ENCODE measurements at places on chromosomes 5 and 9.
A peak's percentile ranks its signal among the peaks of the same experiment; 100 is the strongest.

- DNase-seq = no peak
These were observed 356.6 kb upstream of the IRX4 start for GRCh38 chr5:2239201-2239910.

DNA sequence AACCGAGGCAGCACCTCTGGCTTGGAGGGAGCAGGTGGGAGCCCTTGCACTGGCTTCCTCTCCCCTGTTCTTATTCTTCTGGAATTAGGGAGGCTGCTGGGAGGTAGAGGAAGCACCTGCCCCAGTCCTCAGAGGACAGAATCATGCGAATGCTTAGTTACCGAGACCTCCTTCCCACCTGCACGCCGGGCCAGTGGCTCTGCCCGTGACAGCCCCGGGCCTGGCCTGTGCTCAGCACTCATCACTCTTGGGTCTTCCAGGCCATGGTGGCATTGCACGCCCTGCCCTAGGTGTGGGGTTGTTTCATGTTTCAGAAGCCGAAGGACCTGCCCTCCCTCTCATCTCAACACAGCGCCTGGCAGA is 45.3 kb upstream of the NKD2 start:
- no peak for DNase-seq

GRCh38 chr9:35406183-35406959 is 83.5 kb upstream of the RUSC2 start:
- peak; percentile 52 for DNase-seq

- DNase-seq = no peak
These were observed 41.9 kb downstream of the MOCS2 start for GRCh38 chr5:53067641-53068040.

DNA sequence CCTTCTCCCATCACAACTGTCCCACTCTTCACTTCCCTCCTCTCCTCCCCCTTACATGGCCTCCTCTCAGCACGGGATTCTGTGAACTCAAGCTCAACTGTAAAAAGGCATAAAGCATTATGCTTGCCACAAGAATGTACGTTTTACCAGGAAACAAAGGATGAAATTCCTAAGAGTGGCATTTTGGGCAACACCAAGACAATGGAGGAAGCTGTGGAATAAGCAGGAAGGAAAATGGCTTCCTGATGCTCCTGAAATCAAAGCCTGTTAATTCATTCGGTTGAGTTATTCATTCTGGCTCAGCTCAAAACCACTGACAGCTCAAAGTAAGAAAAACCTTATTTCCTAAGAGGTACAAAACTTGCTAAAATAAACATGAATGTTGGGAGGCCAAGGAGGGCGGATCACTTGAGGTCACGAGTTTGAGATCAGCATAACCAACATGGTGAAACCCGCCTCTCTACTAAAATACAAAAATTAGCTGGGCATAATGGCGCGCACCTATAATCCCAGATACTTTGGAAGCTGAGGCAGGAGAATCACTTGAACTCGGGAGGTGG is 40.8 kb upstream of the DMRT1 start:
- no peak for DNase-seq

GRCh38 chr5:146660376-146660960 is 144.5 kb upstream of the GPR151 start:
- DNase-seq = no peak

GRCh38 chr9:99392986-99393385 is 170.9 kb downstream of the SEC61B start:
- no peak for DNase-seq

DNA sequence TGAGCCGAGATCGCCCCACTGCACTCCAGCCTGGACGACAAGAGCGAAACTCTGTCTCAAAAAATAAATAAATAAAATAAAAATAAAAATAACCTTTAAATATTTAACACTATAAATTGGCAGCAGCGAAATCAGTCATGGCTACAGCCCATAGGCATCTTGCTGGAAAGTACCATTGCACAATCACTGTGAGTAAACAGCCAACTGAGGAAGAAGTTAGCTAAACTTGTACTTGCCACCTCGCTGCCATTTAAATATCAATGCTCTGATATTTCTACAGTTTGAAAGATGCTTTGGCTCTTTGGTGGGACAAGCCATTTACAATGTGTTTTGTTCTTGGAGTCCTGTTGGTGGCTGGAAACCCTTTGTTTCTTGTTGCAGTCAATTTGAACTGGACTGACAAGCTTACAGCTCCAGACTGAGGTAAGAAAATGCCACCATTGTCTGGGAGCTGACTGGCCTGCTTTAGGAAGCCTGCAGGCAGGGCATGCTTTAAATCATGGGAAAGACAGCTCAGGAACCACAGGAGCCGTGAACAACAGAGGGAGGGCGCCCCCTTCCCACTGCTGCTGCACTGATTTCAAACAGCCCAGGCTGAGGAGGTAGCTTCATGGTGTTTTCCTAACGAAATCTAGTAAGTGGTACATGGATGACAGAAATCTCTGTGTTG is 322.8 kb upstream of the RFX3 start:
- no peak for DNase-seq

DNA sequence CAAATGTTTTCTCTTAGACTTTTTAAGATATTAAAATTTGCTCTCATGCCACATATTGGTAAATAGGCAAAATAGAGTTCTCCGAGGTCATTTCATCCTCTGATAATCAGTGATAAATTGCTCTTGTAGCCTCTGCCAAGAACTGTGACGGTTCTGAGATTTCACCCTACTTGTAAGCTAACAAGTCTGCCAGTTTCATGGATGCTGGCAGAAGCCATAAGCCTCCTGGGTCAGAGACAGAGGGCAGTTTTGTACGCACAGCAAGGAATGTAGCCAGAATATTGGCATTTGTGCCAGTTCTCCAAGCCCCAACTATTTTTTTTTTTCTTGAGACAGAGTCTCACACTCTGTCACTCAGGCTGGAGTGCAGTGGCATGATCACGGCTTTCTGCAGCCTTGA is 945.0 kb upstream of the WWC1 start:
- no peak for DNase-seq

GRCh38 chr5:156477196-156477595 is 150.2 kb downstream of the SGCD start:
- no peak for DNase-seq

- no peak for DNase-seq
These were observed 67.2 kb downstream of the KIF4B start for GRCh38 chr5:155080721-155081120.

DNA sequence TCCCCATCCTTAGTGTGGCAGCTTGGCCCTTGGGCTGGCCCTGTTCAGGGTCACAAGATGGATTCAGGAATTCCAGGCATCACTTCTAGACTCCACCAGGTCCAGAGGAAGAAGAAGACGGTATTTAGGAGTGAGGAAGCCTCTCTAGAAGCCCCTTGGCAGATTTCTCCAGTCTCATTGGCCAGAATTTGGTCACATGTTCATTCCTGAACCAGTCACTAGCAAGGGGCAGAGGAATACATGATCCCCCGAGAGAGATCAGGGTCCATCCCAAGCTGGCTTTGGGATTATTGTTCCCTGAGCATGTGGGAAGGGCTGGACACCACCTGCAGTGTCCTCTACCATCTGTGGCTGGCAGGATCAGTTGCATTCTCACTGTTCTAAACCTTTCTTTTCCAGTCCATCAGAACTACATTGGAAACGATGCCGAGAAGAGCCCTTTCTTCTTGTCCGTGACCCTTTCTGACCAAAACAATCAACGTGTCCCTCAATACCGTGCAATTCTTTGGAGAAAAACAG is 48.5 kb downstream of the GARNL3 start:
- DNase-seq = no peak

DNA sequence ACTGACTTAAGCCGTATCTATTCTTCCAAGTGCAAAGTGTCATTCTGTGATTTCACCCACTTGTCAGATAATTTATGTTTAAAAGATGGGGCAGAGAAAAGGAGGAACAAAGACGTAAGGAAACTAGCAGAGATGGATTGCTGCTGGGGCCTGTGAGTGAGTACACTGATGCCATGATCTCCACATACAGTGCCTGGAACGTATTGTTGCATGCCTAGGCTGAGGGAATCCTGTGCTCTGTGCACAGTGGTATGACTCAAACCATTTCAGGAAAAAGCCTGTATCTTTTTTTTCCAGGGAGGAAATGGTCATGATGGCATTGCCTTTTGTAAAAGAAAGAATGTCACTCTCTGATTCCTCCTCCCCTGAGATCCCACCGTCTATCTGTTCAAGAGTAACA is 359.5 kb upstream of the ADAMTS16 start:
- DNase-seq = no peak

DNA sequence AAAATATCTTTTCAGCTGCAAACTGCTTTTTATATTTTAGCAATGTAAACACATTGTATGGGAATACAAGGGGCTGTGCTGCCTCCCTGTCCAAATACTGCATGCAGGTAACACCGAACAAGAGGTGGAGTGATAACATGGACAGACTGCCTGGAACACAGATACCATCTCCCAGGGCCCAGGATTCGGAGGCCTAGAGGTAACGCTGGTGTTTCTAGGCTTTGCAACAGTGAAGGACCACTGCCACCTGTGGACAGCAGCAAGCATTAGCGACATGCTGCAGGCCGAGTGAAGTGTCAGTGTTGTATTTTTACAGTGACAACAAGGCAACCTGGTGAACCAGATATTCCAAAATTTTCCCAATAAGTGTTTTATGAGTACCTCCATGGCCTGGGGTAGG is 379.1 kb downstream of the DMRT2 start:
- no peak for DNase-seq

GRCh38 chr9:134476272-134476941 is 150.2 kb downstream of the RXRA start:
- no peak for DNase-seq

- DNase-seq = no peak
These were observed 12.8 kb downstream of the RALGPS1 start for GRCh38 chr9:126927419-126927818.
